ENCODE measurements at places on chromosomes 1 and 21.
A peak's percentile ranks its signal among the peaks of the same experiment; 100 is the strongest.

DNA sequence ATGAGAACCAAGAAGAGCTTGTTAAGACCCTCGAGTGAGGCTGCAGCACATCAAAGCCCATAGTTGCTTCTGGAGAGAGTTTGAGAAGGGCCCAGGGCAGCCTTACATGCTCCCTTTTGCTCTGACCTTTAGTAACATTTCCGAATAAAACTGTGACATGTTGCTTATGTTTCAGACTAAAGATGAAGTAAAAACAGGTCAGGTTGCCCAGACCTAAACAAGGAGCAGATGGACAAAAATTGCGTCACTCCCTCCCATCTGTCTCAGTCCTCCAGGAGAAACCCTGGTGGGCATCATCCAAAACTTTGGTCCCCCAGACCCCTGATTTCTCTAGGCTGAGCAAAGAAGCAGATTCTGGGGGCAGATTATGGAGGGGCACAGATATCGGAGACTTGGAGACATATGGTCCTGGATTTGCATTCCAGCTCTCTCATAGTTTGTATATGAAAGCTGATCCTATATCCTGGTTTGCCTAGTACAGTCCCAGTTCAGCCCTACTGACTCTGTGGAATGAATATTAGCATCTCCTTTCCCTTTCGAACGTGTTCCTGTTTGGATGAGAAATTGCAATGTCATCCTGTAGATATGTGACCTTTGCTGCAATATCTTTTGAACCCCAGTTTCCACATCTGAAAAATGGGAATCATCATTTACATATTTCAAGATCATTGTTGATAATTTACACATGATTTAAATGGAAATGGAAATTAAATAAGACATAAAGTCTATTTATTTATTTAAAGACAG is 304.9 kb upstream of the USP24 start:
- DNase-seq, result no peak

GRCh38 chr21:34915364-34915841 is 133.7 kb downstream of the RUNX1 start:
- no peak for DNase-seq

GRCh38 chr1:101338714-101339430 is 102.1 kb downstream of the S1PR1 start:
- DNase-seq, result no peak

DNA sequence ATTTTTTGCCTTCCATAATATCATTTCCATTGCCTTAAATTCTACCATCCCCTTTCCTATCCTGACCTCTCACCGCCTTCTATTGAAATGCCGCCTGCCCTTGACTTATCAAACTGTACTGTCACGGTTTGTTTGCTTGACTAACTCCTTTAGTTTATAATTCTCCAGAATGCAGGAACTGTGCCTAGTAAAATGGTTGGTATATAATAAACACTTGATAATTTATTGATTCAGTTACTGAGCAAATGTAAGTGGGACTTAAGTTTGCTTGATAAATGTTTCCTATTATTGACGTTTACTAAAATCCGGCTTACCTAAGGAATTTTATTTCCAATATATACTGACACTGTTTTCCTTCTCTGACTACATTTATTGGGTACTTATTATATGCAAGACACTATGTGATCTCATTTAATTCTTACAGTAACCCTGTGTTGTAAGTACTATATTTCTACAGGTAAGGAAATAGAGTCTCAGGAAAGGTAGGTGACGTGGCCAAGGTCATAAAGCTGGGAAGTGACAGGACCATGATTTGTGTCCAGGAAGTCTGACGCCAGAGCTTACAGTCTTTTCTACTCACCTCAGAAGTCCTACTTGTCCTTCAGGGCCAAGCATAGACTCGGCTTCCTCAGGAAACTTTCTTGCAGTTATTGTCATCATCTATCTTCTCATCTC is 35.7 kb downstream of the DPT start:
- no peak for DNase-seq

GRCh38 chr1:76109404-76109803 is 34.9 kb downstream of the ST6GALNAC3 start:
- no peak for DNase-seq

- no peak for DNase-seq
Measured at GRCh38 chr1:235502601-235503402, 1.4 kb downstream of the B3GALNT2 start.

DNA sequence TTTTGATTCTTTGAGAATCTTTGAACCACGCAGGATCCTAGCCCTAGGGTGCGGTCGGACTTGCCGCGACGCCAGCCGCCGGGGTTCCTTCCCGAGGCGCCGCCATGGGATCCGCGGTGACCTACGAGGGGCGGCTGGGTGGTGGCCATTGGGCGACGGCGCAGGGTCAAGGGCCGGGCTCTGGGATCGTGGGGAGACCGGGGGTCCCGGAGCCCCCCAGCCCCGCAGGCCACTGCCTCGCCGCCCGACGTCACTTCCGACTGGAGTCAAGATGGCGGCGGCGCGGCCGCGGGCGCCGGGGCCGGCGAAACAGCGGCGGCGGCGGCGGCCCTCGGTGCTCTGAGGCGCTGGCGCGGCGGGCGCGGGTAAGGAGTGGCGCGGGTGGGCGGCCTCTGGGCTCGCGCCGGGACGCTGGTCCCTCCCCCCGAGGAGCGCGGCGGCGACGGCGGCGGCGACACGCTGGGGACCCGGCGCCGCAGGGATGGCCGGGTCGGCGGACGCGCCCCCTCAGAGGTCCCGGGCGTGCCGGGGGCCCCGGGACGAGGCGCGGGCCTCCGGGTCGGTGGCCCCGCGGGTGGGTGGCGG is at the start of gene PRDM2:
TSS of gene PRDM2 (plus strand) at position 253 of the 585 bp plus-strand sequence. CDS start 15,418 bp downstream, outside the sequence.
- DNase-seq, result no peak

GRCh38 chr1:35178874-35179380 is 14.0 kb downstream of the SFPQ start:
- no peak for DNase-seq

- no peak for DNase-seq
Measured at GRCh38 chr1:147243841-147244240, 1.4 kb downstream of the CHD1L start.

DNA sequence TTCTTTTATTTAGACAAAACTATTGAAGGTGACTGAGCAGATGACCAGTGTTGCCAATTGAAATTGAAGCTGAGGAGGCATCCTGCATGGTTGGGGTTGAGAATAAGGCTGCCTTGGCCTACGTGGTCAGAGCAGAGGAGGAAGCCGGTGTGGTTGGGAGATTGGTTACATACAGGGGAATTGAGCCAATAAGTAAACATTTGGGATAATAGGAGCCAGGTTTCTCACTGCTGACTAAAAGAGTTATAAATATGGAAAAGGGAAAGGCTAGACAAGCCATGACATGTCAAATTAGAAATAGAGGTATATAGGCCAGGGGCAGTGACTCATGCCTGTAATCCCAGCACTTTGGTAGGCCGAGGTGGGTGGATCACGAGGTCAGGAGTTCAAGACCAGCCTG is 15.8 kb downstream of the SNX7 start:
- no peak for DNase-seq

- no peak for DNase-seq
Measured at GRCh38 chr1:82401116-82401515, 600.4 kb downstream of the ADGRL2 start.

GRCh38 chr21:26148071-26148839 is 22.3 kb downstream of the APP start:
- DNase-seq, result no peak

DNA sequence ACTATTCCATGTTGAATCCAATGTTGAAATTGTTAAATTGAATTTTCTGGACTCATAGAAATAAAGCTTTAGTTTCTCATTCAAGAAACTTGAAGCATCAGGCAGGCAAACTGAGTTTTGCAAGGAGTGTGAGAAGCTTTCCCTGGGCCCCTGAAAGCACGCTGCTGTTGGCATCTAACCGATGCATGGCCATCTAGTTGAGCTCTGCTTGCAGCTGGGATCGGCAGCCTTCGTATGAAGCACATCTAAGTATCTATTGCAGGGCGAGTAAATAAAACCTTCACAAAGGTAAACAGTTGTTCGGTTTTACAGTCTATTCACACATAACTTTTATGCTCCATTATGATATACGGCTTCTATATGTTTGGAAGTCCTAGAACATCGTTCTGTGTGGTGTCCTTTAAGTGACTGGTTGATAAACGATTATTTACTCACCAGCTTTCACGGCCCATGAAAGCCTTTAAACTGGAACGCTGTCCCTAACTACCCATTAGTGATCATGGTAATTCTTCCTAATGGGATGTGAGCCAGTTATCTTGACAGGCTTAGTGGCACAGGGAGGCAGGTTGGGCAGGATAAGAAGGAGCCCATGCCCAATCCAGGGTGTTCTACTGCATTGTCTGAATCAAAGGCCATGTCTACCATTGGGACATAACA is 71.7 kb downstream of the SEC16B start:
- no peak for DNase-seq

GRCh38 chr1:21052034-21052433 is 124.7 kb downstream of the EIF4G3 start:
- no peak for DNase-seq

DNA sequence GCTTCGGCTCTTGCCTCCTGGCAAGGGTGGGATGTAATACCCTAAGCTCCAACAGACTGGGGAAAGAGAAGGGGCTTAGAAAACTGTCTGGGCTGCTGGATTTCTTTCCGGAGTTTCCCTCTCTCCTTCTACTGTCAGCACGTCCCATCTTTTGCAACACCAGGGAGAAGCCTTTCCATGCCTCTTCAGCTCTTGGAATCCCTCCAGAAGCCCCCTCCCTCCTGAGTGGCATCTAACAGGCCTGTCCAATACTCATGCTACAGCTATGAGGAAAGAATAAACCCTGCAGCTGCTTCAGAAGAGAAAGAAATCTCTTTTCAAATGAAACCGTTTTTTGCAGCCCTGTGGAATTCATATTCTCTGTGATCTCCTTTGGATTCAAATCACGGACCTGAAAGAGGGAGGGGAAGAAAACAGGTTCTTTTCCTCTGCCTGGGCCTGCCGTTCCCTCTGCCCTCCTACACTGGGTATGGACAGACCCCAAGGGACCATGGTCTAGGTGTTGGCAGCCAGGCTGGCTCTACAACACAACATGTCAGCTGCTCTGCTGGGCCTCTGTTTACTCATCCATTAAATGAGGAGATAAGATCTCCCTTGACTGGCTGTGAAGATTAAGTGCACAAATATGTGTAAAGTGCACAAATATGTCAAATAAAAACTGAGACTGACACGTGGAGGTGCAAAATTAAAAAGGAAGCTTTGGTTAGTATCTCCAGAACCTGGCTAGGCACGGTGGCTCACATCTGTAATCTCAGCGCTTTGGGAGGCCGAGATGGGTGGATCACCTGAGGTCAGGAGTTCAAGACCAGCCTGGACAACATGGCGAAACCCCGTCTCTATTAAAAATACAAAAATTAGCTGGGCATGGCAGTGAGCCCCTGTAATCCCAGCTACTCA is 6.0 kb upstream of the CAPN2 start:
- DNase-seq, result no peak

- DNase-seq, result no peak
Measured at GRCh38 chr1:7485086-7485780, 285.9 kb upstream of the VAMP3 start.

- no peak for DNase-seq
Measured at GRCh38 chr21:38679534-38679933, 126.2 kb upstream of the ETS2 start.

GRCh38 chr1:171179318-171180227 is 5.5 kb upstream of the FMO2 start:
- DNase-seq, result no peak

- no peak for DNase-seq
Measured at GRCh38 chr21:42545317-42545716, 31.7 kb downstream of the SLC37A1 start.

GRCh38 chr1:202010180-202011015 is at the start of gene ELF3:
ELF3 (plus strand) TSS chr1:202010587; CDS start chr1:202011137, 550 bp downstream.
- peak; percentile 99 for DNase-seq

GRCh38 chr1:48099072-48099773 is 102.0 kb upstream of the TRABD2B start:
- no peak for DNase-seq

DNA sequence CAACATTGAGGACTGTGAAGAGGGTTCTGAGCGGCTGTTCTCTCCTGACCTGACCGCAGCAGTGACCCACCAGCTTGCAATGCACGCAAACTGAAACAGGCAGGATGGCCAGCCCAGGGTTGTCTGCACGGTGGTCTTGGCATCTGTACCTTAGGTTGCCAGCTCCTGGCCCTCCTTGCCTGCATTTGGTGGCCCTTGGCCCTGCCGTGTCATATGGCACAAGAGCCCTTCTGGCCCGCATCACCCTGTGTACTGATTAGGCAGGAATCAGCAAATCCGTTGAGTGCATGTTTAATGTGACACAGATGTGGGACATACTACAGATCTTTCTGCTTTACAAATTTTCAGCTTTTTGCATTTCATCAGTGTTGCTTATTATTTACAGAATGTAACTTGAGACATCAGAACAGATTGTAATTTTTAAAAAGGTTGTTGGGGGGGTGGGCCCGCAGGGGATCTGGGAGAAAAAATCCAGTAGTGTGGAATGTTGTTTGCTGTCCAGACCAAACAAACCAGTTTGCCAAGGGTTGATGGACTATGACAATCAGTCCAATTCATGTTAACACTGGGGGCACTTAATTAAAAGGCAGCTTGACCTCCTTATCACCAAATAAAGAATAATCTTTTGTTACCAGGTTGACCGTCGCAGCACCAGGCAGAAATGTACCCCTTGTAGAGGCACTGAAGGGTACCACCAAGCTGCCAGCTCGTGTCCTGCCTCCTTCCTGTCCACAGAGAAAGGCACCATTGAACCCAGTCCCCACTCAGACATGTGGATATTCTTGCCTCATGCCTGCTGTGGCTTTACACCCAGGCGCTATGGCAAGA is 132.6 kb downstream of the DHRS3 start:
- no peak for DNase-seq

DNA sequence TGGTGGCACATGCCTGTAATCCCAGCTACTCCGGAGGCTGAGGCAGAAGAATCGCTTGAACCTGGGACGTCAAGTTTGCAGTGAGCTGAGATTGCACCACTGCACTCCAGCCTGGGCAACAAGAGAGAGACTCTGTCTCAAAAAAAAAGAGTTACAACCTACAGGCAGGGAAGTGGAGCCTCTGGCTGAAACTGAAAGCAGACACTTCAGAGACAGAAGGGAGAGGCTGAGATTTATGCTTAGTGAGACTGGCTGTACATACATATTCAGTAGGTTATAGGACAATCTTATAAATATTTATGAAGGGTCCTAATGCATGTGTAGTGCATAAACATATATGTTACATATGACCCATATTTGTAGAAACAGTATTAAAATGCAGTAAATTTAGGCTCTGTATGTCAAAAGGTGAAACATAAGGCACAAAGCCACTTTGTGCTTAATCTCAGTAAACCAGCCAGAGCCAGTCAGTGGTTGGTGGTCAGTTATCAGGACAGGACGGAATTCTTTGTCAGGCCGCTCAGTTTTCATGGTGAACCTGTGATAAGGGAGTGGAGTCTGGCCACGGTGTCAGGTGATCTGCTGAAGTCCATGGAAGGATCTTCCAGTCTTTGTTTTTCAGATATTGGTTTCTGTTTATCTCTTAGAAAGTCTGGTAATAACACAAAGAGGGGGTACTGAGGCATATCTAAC is 13.7 kb downstream of the RHEX start:
- no peak for DNase-seq

- DNase-seq, result no peak
Measured at GRCh38 chr1:207039380-207040180, 7.0 kb upstream of the C1orf116 start.

- no peak for DNase-seq
Measured at GRCh38 chr1:246394121-246394520, 113.0 kb downstream of the SMYD3 start.

GRCh38 chr1:12398479-12398878 is 168.6 kb downstream of the VPS13D start:
- DNase-seq, result no peak
